ENCODE measurements at places on chromosomes 2 and 18.

GRCh38 chr2:158719403-158719802 is 75.7 kb upstream of the DAPL1 start:
- no peak for DNase-seq

GRCh38 chr2:185278761-185279160 is 459.8 kb upstream of the FSIP2 start:
- DNase-seq = no peak

- no peak for DNase-seq
Observed at GRCh38 chr2:237412988-237413776, 782 bp downstream of the COL6A3 start.

DNA sequence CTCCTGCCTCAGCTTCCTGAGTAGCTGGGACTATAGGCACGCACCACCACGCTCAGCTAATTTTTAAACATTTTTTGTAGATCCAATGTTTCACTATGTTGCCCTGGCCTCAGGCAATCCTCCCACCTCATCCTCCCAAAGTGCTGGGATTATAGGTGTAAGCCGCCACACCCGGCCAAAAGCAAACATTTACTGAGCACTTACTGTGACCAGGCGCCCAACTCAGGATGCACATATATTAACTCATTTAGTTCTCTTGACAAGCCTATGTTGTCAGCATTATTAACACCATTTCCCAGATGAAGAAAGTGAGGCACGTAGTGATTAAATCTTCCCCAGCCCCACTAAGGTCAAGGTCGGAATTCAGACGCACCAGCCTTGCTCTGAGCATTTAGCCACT is 41.1 kb downstream of the TMEM37 start:
- DNase-seq = no peak

All from NCI-H187 treated with DMSO at 0.1 percent for 48 hours (cell line).